ENCODE measurements at places on chromosomes 11 and 22.

DNA sequence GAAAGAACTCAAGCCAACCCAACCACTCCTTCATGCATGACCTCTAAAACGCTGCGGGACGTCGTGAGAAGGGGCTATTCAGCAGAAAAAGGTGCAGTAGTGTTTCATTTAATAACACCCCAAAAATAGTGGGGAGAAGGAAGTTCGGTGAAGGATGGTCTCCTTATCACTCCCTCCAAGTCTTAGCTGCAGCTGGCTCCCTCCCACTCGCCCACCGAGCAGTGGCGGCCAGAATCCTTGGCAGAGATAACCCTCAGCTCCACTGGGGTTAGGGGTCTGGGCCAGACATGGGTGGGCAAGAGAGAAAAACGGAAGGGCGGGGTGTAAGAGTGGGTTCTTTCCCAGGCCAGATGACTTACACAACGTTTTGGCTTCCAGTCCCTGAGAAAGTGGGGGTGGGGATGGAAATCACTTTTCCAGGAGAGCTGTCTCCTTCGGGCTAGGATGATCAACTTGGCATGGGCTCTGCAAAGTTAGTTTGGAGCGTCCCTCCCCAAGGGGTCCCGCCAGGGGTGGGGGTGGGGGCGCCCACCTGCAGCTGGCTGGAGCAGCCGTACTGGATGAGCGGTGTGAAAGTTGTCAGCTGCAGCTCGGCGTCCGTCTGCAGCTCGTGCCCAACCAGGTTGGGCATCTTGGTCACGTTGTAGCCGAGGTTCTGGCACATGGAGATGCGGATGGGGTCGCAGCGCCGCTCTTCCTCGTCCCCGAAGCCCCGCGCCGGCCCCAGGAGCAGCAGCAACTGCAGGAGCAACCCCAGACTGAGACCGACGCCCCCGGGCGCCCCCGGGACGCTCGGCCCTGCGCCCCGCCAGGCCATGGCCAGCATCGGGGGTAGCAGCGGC, 705 bp downstream of the FZD4 start:
- DNase-seq, result no peak

DNA sequence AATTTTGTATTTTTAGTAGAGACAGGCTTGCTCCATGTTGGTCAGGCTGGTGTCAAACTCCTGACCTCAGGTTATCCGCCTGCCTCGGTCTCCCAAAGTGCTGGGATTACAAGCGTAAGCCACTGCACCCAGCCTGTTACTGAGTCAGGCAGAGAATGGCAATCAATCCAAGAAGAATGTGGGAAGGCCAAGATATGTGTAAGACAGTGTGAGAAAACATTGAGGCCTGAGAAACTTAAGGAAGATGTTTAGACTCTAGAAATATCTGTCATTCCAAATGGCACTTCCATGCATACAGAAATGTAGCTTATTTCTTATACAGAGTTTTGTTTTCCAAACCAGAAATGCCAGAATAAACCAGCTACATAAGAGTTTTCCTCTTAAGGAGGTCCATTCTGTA, 248.5 kb downstream of the ETS1 start:
- no peak for DNase-seq

- peak; percentile 48 for DNase-seq
Measured at GRCh38 chr11:69337211-69337721, 43.3 kb downstream of the MYEOV start.

- DNase-seq, result no peak
Measured at GRCh38 chr11:97794876-97795275, 1225.9 kb upstream of the CNTN5 start.

DNA sequence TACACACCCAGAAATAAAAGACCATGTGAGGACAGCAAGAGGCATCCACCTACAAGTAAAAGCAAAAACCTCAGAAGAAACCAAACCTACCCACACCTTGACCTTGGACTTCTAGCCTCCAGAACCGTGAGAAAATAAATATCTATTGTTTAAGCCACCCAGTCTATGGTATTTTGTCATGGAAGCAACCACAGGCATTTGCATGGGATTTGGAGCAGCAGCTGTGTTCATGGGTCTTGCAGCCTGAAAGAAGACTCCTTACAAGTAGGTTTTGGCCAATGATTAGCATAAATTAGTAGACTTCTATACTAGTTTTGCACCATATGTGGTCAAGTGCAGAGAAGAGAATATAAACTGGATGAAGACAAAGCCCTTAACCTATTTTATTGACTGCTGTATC, 27.9 kb downstream of the FSHB start:
- DNase-seq, result no peak

DNA sequence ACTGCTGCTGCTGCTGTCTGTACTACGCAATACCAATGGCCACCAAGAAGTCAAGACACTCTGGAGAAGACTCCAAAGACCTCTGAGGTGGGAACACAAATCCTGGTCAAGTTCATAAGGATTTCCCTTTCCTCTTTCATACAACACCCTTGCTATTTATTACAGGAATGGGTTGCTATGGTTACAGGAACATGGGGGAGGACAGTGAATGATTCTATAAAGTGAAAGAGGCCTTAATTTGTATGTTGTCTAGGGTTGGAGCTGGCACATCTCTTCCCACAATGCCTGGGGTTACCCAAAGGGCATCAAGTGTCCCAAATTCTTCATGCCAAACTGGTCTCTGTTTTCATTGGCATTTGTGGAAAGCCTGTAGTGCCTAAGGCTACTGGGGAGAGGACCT, 11.4 kb upstream of the SEC14L3 start:
- DNase-seq, result no peak

- DNase-seq, result no peak
Measured at GRCh38 chr22:35653824-35654223, 5.6 kb downstream of the APOL6 start.

- DNase-seq, result no peak
Measured at GRCh38 chr11:104650234-104650633, 248.0 kb downstream of the CASP12 start.

GRCh38 chr11:14446701-14447169, 52.9 kb downstream of the COPB1 start:
- no peak for DNase-seq

DNA sequence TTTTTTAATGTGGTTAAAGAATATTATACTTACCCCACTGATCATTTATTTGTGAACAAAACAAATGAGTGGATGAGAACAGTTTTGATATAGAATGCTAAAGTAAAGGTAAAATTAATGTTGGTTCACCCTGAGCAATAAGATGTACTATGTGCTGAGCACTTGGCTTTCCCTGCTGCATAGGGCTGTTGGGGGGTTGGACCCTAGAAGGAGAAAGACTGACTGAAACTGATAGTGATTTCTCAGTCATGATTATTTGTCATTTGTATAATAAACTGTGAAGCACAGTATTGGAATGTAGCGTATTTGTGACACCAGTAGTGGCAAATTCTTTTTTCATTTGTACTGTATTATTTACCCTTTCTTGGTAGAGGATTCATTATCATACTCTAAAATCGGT, 63.3 kb downstream of the PRMT3 start:
- no peak for DNase-seq

GRCh38 chr11:63536669-63537292, at the start of gene PLAAT4:
TSS of gene PLAAT4 (plus strand) at chr11:63536808. CDS start at chr11:63536869, 61 bp downstream.
- no peak for DNase-seq

GRCh38 chr11:122336706-122337105, 220.7 kb upstream of the BLID start:
- no peak for DNase-seq

DNA sequence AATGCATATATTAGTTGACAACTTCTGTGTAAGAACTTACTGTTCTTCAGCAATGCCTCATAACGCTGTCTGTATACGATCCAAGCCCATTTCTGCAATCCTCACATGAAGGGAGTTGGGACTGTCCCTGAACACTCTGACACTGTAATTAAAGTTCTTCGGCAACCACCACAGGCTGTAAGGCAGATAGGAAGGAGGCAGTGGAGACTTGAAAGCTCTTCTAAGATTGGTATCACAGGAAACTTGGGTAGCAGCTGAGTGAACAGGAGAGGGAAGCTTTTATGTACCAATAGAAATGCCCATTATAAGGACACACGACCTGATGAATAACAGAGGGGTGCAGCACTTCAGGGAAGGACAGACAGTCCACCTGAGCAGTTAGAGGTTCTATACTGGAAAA, 12.0 kb upstream of the GAB2 start:
- DNase-seq, result no peak

- DNase-seq, result peak; percentile 21
Measured at GRCh38 chr11:124793466-124794278, 6.5 kb downstream of the MSANTD2 start.

GRCh38 chr11:6746086-6746618, 25.6 kb downstream of the OR2AG2 start:
- peak; percentile 26 for DNase-seq

DNA sequence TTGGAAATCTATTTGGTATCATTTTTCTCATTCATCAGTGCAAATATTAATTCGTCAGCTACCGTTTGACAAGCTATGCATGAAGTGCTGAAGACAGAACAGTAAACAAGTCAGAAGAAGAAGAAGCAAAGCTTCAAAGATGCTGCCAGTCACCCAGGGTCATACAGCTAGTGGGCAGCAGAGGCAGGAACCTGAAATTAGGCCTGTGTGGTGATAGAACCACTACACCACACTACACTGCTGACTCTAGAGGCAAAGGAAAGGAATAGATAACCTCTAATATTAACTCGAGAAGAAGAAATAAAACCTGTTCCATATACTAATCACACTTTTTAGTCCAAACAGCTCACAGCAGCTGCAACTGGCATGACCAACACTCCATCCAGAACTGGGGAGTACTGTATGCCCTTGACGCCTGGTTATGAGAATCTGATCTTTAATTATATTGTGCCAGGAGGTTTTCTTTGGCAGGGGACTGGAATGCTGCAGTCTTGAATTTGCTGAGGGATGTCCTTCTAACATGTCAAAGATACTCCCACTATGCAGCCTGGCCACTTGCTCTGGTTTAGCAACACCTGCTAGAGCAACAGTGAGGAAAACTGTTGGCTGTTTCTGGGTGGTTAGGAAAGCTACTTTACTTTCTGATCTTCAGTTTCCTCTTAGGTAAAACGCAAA, 73.0 kb downstream of the PAK1 start:
- no peak for DNase-seq

- DNase-seq, result no peak
Measured at GRCh38 chr22:47160141-47160541, 397.7 kb downstream of the TBC1D22A start.

DNA sequence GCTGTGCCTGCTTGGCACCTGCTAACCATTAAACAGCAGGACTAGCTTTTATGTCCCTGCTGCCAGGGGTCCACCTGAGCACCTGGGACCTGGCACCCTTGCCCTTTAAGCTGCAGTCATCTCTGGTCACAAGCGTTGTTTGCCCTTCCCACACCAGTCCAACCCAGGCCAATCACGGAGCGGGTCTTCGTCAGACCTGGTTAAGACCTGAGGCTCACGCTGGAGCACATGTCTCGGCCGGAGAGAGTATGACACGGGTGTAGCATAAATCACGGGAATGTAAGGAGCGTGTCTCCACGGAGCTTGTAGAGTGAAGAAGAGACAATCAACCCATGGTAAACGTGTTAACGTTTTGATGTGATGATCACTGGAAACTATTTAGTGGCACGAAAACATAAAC, 847.3 kb downstream of the BRD1 start:
- no peak for DNase-seq

GRCh38 chr11:36948460-36949127, 350.6 kb upstream of the RAG2 start:
- no peak for DNase-seq

DNA sequence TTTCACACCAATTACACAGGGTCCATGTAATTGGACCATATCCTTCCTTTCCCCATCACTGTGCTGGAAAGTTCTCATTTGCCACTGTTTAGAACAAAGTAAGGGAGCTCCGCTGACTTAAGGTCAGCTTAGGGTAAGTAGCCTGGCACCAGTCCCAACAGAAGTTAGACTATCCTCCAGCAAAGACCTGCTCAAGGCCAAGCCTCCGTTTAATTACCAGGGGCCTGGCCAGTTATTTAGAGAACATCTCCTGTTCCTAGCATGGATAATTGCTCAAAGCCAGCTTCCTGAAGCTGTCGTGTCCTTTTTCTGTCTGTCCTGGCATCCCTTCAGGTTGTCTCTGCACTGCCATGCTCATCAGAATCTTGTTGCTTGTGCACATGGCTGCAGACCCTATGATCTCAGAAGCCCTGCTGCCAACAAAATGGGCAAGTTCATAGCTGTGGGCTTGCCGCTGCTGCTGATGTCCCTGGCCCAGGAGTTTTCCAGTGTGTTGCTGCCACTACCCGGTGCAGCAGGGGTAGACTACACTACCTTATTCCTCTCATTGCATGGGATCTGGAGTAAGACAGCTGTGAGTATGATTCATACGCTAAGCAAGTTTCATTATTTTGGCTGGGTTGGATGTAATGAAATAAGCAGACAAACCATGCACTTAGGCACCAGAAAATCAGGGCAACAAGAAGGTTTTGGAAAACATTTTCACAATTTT, 8.1 kb downstream of the OR8A1 start:
- DNase-seq, result no peak

- DNase-seq, result no peak
Measured at GRCh38 chr11:12235553-12235946, 125.2 kb downstream of the MICAL2 start.

DNA sequence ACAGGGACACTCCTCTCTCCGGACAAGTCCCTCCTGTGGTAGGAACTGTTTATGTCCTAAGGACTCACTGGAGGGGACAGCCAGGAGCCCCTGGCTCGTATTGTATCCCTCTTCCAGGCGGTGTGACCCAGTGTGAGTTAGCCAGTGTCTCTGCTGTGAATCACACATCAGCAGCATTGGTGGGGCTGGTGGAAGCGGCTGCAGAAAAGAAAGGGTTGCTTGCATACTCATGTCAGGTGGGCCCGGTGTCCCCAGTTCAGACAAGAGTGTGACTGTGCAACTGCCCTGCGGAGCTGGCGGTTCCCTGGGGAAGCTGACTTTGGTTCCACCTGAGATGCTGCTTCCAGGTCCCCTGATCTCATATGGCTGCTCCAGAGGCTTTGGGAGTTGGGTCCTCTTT, 99.4 kb downstream of the ZBTB16 start:
- no peak for DNase-seq

- DNase-seq, result no peak
Measured at GRCh38 chr11:100003985-100004384, 683.1 kb upstream of the ARHGAP42 start.

DNA sequence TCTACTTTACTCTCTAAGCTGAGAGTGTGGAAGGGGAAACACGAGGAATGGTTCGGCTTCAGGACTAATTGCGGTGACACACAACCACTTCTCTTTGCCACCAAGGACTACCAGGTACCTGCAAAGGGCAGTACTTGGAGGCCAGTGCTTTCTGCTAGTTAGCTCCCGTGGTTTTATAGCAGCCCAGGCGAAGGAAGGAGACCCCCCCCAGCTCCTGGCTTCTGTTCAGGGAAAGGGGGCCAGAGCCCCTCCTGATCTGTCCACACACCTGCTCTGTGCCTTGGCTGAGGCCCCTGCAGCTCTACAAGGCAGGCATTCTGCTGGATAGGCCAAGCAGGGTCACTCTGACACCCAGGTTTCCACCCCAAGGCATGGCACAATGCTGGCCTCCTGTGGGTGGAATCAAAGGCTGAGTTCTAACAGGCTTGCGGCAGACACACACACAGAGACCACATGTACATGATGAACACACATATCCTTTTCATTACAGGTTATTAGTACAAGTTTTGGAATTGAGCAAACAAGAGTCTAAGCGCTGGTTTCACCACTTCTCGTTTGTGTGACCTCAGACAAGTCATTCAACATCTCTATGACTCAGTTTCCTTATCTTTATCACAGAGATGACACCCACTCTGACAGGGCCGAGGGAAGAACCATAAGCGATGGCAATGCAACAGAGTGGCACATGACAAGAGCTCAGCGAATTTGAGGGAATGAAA, 7.5 kb downstream of the SERPIND1 start:
- no peak for DNase-seq
